Iris pigment epithelial cell (primary cell): ENCODE measurements at places on chromosomes 2 and 18.
A peak's percentile ranks its signal among the peaks of the same experiment; 100 is the strongest.

GRCh38 chr2:239908744-239909143 is 116.4 kb downstream of the NDUFA10 start:
- no peak for DNase-seq

- DNase-seq: no peak
These were observed 162.5 kb upstream of the SLC1A4 start for GRCh38 chr2:64826703-64827102.

DNA sequence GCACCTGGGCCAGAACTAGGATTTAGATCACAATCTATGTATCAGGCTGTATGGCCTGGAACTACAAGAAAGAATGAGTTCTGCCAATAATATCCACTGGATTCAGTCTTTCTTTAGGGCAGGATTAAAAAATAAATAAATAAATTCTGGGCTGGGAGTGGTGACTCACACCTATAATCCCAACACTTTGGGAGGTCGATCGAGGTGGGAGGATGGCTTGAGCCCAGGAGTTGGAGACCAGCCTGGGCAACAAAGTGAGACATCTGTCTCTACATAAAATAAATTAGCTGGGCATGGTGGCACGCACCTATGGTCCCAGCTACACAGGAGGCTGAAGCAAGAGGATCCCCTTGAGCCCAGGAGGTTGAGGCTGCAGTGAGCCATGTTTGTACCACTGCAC is 8.1 kb downstream of the AMMECR1L start:
- DNase-seq: no peak

- no peak for DNase-seq
These were observed 39.3 kb upstream of the PARD3B start for GRCh38 chr2:204505946-204506345.

DNA sequence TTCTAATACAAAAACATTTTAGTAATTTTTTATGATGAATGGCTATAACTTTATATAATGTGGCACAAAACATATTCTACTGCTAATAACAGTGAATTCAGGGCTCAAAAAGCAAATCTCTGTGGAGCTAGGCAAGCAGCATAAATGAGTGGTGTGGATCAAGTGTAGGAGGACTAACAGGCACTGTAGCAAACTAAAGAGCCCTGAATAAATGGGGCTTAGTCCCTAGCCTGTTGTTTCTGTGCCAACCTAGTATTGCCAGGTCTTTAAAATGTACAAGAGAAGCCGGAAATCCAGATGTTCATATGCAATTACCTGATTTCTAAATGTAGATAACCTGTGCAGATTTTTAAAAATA is 18.5 kb downstream of the REL start:
- no peak for DNase-seq

GRCh38 chr2:54611830-54612545 is 111.5 kb upstream of the EML6 start:
- no peak for DNase-seq

GRCh38 chr2:236464140-236464539 is 105.5 kb upstream of the ACKR3 start:
- DNase-seq: no peak

DNA sequence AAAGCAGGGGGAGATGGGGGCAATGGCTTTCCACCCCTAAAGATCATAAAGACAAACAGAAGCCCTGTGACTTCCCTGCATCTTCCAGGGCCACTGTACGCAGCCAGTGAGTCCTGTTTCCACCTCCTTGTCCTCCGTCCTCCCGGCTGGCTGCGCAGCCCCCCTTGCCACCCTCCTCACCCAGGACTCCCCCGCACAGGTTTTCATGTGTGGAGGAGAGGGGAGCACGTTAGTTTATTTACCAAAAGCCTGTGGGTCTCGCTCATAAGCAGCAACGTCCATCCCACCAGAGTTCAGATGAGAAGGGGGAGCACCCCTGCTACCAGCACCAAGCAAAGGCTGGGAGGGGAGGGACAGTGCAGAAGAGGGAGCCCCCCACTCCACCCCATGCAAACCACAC is 11.7 kb downstream of the CYP26B1 start:
- no peak for DNase-seq

DNA sequence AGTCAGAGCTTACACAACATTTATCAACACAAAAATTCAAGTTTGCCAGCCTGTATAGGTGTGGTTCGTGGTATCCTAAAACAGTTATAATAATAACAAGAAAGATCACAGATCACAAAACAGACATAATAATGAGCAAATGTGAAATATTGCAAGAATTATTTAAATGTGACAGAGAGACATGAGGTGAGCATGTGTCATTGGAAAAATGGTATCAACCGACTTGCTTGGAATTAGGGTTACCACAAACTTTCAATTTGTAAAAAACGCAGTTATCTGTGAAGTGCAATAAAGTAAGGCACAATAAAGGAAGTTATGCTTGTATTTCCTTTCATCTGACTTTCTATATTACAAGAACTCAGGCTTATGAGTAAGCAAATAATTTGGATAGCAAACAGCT is 116.8 kb downstream of the IKZF2 start:
- DNase-seq: no peak

GRCh38 chr18:79588636-79589481 is 90.7 kb upstream of the CTDP1 start:
- peak; percentile 94 for DNase-seq
